Immature natural killer cell (primary cell): ENCODE measurements at places on chromosomes 4 and X. TPM values are rescaled to one million over a fixed set of nuclear protein-coding genes. Genes with fewer than 3 reads are reported as not detected.
A peak's percentile ranks its signal among the peaks of the same experiment; 100 is the strongest.

UVSSA gene
- 3.2 TPM for polyA plus RNA-seq

- H3K4me1 ChIP-seq: peaks cover 100% of the 10 kb centered on the region
- peak overlapping the region; percentile 69 for H3K27ac ChIP-seq
- H3K4me3 ChIP-seq: peak overlapping the region; percentile 71
- peaks cover 3% of the 10 kb centered on the region for H3K36me3 ChIP-seq
- no peak for DNase-seq
Measured at GRCh38 chr4:40204507-40205258, 7.9 kb downstream of the RHOH start.

- no peak for DNase-seq
- H3K4me1 ChIP-seq: peaks cover 2% of the 10 kb centered on the region
- no peaks in the 10 kb centered on the region for H3K36me3 ChIP-seq
Measured at GRCh38 chr4:185137233-185137925, 5.7 kb upstream of the SLC25A4 start.

DNA sequence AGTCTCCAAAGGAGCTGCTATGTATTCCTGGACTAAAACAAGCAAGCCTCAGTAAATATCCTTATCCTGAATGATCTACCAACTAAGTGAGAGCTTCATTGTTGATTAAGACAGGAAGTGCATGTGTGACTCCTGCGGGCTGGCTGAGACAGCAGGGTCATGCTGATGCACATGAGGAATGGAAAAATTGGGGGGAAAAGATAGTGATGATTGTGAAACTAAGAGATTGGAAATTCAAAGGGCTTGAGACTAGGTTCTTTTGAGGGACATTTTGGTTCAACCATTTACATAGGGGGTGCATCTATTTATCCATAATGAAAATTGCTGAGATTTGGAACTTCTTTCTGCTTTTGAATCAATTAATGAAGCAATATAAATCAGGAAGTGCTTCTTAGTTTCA is 61.1 kb upstream of the C1QTNF7 start:
- DNase-seq: no peak
- no peak overlapping the region for H3K27ac ChIP-seq
- no peaks in the 10 kb centered on the region for H3K36me3 ChIP-seq
- H3K4me3 ChIP-seq: no peak overlapping the region
- no peaks in the 10 kb centered on the region for H3K27me3 ChIP-seq

- no peak for DNase-seq
- no peak overlapping the region for H3K27ac ChIP-seq
- peaks cover 1% of the 10 kb centered on the region for H3K27me3 ChIP-seq
Measured at GRCh38 chr4:125043486-125043885, 271.3 kb upstream of the FAT4 start.

CTAG1A gene
- polyA plus RNA-seq: not detected
